ENCODE measurements at places on chromosomes 1 and 21.

DNA sequence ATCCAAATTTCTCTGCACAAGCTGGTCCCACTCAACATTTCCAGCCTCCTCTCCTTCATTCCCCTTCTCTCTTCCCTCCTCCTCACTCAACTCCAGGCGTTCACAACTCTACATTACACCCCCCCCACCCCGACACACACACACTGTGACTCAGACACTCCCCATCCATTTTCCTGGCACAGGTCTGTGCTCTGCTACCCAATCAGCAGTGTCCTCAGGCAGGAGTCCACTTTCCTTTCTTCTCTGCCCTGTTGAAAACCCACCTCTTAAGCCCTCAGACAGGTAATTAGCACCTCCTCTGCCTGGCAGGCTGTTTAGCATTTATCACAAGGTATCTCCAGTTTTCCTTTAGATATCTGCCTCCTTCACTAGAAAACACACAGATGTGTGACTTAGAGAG is 8.8 kb upstream of the LMX1A start:
- no peak for DNase-seq

GRCh38 chr1:1599030-1599934 is 653 bp downstream of the FNDC10 start:
- no peak for DNase-seq

DNA sequence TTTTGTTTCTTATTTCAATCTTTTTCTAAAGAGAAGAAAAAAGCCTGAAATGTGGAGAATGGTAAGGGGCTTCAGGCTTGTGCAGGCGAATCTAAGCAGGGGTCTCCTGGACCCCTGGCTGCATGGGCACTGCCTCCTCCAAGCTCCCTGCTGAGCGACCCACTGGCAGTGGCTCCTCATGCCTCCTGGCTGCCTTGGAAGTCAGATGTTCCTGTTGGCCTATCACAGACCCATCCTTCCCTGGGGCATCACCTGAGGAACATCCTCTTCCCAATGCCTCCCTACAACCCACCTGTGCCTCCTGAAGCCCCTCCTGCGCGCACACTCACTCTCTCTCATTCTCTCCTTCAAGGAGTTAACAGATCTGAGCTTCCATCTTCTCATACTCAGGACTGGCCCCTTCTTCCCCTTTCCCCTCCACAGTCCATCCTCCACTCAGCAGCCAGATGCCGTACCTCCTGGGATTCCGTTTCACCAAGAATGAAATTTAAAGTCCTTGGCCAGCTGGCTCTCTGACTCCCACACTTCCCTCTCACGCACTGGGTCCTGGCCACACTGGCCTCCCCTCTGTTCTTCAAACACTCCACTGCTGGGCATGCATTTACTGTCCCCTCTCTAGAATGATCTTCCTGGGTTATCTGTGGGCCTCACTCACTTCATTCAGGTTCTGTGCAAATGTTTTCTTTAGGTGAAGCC is 41.7 kb downstream of the AZIN2 start:
- no peak for DNase-seq

DNA sequence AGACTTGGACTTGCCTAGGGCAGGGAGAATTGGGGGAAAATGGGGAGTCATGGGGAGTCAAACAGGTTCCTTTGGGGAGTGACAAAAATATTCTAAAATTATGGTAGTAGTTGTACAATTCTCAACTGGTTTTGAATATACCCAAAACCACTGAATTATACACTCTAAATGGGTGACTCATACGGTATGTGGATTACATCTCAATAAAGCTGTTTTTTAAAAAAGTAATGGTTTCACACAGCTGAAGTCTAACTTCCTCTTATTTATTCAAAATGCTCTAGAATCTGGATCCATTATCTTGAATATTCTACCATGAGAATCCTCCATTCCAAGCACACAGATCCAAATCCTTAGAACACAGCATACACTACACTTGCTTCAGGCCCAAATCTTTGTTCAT is 11.1 kb downstream of the EIF4G3 start:
- DNase-seq: no peak

DNA sequence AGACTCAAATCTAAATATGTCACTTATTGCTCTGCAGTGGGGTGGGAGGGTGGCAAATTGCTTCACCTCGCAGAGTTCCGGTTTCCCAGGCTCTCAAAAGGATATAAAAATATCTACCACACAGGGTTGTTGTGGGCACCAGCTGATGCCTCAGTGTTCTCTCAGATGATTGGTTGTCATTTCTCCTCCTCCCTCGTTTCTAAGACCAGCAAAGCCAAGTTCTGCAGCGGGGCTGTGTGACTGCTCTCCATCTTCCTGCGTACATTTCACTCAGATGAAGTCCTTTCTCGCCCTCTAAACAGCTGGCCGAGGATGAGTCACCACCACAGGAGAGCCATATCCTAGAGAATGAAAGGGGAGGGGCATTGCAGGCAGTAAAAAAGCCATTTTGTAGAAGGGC is 35.0 kb upstream of the VWA5B1 start:
- DNase-seq: peak; percentile 40

DNA sequence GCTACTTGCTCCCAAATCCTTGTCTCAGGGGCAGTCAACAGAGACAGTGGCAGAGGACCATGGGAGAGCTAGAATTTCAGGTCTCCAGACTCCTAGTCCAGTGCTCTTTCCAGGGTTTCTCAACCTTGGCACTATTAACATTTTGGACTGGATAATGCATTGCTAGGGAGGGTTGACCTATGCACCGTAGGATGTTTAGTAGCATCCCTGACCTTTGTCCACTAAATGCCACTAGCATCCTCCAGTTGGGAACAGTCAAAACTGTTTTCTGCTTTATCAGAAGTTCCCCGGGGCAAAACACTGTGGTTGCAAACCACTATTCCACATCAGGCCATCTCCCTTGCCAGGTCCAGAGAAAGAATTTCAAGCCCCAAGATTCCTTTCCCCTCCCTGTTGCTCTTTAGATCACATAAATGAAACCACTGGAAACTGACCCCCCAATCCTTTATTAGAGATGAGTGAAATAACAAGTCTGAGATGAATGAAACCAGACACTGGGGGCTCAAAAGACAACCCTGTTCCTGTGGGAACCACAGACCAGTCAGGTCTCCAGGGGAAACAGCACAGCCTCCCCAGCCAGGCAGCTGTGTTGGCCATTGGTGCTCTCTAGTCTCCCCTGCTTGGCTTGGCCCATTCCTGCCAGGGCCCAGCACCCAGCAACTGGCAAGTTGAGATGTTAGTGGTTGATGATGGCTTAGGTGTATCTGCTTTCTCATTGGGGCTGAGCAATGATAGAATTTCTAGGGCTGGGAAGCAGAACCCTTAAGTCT is 3.8 kb upstream of the TCEA3 start:
- no peak for DNase-seq

- no peak for DNase-seq
Measured at GRCh38 chr1:9573723-9574122, 15.0 kb upstream of the TMEM201 start.

GRCh38 chr1:202861420-202862132 is 27.4 kb downstream of the RABIF start:
- peak; percentile 79 for DNase-seq

GRCh38 chr1:156598731-156599432 is 2.4 kb downstream of the GPATCH4 start:
- no peak for DNase-seq

DNA sequence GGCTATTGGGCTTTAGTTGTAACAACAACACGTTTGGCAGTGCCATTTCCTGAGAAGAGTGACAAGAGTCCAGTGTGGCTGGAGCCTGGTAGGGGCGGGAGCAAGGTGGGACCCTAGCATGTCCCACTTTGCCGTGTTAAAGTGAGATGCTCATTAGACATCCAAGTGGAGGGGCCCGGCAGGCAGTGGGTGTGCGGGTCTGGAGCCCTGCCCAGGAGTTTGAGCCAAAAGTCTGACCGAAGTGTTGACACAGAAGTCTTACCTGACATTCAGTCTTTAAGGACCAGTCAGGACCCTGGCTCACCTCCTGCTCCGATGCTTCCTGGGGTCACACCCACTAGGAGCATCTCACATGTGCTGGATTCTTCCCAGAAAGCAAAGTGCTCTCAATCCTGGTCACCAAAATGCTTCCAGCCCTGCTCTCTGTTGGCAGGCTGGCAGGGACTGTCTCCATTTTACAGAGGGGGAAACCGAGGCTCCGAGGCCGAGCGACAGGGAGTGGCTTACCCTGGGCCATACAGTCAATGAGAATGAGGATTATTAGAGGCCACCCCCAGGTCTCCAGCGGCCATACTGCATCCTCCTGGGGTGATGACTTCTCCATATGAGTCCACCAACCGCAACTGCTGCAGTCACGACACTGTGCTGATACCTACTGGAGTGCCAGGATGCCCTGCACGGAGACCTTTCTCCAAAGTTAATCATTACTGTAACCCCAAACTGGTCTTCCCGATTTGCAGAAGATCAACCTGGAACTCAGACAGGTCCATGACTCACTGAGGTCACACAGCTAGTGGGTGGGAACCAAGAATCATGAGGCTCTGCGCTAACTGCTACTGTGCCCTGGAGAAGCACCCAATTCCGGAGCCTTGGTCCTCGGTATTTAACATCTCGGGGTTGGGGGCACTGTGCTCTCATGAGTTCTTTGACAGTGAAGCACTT is 112.7 kb downstream of the PRDM2 start:
- no peak for DNase-seq

GRCh38 chr1:59008599-59009347 is 224.9 kb upstream of the JUN start:
- DNase-seq: no peak
